SK-N-SH (cell line): ENCODE measurements at places on chromosomes 4 and X.
A peak's percentile ranks its signal among the peaks of the same experiment; 100 is the strongest.

DNA sequence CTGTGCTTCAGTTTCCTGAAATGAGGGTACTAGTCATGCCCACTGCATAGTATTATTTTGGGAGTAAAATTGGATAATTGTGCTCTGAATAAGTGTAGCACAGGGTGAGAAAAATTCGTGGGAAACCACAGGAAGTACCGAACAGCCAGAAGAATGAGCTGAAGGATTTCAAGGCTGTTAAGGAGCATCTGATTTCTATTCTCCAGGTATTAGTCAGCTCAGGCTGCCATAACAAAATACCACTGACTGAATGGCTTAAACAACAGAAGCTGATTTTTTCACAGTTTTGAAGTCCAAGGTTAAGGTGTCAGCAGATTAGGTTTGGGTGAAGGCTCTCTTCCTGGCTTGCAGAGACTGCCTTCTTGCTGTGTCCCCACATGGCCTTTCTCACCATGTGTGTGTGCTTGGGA, 41.9 kb downstream of the WWC2 start:
- no peak for DNase-seq

GRCh38 chr4:8778760-8779159, 92.9 kb downstream of the HMX1 start:
- no peak for DNase-seq

DNA sequence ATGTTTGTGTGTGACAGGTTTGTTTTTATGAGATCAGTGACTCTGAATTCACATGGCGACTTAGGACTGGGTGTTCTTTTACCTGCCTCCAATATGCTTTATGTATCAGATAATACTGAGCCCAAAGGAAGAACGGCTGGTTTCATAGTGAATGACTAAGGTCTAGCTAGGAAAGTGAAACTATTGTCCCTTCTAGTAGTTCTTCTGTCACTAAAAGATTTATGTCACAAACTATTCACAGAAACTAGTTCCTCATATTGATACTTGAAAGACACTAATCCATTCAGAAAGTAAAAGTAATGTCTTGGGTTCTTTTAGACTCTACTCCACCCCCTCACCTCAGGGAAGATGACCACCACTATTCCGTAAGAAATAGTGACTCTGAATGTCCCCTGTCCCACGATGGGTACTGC, 81.7 kb downstream of the EGF start:
- no peak for DNase-seq

GRCh38 chrX:103464774-103465117, 54.5 kb downstream of the RAB40A start:
- DNase-seq = peak; percentile 38

DNA sequence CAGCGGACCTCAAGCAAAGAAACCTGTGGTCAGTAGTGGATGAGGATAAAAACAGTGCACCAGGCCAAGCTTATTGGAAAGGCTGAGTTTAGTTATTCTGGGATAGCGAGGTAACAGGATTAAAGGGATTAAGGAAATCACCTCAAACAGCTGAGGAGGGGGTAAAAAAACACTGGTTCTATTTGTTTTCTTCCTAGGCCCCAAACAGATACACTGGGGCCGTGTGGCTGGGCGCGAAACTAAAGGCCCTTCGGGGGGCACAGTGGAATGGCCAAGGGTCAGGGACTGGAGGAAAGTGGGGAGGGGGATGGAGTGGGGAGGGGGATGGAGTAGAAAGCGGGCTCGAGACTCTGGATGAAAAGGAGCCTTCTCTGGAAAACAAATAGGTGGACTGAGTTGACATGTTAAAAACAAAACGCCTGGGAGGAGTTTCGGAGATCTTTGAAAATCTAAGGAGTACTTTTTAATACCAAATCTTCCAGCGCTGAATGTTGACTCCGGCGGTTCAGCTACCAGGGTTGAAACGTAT, 2.9 kb downstream of the SOX3 start:
- DNase-seq = no peak

- DNase-seq = peak; percentile 77
Measured at GRCh38 chr4:173505924-173506518, 24.0 kb downstream of the HAND2 start.

- no peak for DNase-seq
Measured at GRCh38 chr4:102036619-102037376, 246.3 kb downstream of the BANK1 start.

DNA sequence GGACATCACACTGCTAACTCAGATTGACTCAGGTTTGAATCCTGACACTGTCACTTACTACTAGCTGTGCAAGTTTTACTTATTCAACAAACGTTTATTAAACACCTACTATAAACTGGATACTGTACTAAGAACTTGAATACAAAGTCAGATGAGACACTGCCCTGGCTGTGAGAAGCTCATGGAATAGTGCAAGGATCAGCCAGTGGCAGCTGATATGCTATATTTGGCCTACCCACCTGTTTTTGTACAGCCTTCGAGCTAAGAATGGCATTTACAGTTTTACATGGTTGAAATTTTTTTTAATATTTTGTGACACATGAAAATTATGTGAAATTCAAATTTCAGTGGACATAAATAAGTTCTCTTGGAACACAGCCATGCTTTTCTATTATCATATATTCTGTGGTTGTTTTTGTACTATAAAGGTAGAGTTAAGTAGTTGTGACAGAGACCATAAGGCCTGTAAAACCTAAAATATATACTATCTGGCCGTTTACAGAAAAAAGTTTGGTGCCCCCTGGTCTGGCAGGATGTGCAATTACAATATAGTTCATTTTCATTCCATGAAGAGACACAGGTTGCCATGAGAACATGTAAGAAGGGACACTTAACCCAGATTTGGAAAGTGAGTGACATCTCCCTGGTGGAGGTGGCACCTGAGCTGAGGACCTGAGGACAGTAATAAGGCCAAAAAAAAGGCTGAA, 3.4 kb upstream of the SEC24D start:
- no peak for DNase-seq

- DNase-seq = no peak
Measured at GRCh38 chrX:100663642-100664041, 19.6 kb downstream of the SRPX2 start.

DNA sequence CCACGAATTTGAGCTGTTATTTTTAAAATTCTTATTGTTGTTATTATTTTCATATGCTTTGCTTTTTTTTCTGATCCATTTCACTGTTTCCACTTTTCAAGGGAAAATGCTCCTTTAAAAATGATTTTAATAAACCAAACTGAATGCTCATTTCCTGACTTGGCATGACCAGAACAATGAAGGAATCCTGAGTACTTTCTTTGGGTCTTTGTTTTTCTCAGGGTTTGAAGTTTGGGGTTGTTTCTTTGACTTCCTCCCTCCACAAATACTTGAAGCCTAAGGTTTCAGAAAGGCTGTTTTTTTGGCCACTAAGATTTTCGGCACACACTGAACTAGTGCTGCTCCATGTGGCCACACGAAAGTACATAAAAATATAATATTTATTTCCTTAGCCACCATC, 171.0 kb downstream of the NR3C2 start:
- no peak for DNase-seq

- DNase-seq = no peak
Measured at GRCh38 chr4:131348263-131348662, 1800.8 kb upstream of the PCDH10 start.

DNA sequence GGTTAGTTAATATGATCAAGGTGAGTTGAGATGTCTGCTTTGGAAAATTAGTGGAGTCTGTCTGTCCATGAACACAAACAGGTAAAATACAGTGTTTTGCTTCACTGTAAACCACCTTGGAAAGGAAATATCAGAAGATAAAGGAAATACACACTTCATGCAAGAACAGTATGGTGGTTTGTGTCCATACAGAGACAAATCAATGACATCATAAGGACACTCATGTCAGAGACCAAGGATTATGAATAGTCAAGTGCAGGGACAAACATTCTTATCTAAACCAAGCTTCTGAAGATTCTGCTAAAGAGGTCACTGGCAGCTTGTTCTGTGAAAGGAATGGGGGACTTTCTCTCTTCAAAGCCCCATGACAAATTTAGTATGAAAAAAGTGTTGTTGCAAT, 322.9 kb upstream of the F9 start:
- DNase-seq = no peak

DNA sequence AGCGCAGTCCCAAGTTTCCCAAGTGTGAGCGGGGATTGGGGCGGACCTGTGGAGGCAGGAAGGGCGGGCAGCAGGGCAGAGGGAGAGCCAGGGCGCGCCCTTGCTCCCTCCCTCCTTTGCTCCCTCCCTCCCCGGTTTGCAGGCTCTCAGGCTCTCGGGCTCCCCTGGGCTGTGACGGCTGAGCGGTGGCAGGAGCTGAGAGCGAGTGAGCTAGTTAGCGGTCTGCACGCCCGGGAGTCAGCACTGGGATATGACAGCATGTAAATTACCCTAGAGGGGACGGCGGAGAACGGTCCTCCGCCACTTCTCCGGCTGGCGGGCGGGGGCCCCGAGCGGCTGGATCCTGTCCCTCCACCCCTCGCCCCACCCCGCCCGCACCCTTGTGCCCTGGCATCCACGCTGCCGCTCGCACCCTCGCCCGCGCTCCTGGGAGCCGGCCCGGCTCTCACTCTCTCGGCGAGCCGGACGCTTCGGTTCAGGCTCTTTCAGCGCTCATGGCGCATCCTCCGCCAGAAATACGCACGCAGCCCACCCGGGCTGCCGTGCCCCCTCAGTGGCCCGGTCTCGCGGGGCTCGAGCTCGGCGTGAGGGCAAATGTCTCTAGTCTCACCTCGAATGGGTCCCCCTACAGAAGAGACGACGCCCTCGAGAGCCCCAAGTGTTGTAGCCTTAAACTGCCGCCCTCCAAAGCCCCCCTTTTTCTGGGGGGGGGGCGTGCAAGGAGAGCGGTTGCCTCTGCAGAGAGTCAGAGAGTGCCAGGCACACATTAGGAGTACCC, at the start of gene TSC22D3:
Gene TSC22D3, minus strand, starts transcription at position 54 of the 778 bp plus-strand sequence. CDS start 368 bp downstream, outside the sequence.
- DNase-seq = peak; percentile 73

GRCh38 chr4:26490111-26490959, at the start of gene CCKAR:
Gene CCKAR (minus strand): TSS chr4:26490484. CDS start chr4:26490267, 217 bp downstream.
- DNase-seq = peak; percentile 56

GRCh38 chrX:107549504-107549903, 78.8 kb upstream of the PRPS1 start:
- DNase-seq = no peak

GRCh38 chr4:65018313-65018712, 609.1 kb upstream of the TECRL start:
- DNase-seq = no peak

DNA sequence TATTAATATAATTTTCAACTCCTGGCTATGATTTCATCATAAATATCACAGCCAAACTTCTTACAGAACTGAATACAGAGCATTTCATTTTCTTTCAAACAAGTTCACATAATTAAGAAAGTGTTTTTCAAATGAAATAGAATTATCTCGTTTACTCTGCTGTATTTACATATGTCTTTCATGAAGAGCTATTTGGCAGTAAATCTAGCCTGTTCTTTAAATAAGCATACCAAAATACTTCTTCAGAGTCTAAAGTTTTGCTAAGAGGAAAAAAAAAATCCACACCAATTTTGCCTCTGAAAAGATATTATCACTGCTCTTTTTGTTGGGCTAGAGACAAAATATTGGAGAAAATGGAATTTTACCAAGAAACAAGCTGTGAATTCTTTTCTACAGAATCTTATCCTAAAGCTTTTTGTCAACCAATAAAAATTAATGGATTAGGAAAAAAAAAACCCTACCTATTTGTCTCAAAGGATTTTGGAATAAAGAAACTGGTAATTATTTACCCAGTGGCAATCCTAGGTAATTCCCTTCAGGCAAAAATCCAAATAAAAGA, 287.9 kb upstream of the NR3C2 start:
- no peak for DNase-seq

DNA sequence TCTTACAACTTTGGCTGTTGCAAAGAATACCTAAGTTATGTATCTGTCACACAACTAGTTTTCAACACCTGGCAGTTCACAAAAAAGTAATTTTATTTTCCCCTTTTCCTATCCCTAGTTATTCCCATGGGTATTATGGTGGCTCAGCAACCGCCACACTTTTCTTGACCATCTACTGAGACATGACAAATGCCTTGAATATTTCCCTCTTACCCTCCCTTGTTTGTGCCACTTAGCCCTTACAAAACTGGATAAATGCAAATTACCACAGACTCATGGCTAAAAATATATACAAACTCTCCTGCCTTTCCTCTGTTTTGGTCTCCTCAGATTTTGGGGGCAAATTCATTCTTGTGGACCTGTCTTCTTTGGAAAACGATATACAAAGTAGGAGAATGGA, 72.1 kb downstream of the AMOT start:
- DNase-seq = no peak

DNA sequence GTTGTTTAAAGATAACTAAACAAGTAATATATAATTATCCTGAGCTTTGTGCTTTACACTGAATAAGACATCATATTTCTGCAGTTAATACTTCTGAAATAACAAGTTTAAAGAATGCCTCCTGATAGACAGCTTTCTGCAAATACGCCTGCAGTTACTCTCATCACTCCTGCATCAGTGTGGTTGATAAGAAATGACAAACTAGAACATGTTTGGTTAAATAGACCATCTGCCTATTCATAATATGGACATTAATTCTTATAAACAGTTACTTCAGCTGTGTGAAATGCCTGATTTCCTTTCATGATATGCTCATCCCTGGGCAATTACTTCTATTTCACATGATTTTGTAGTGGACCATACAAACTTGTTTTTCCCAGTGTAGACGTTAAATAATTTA, 7.0 kb upstream of the TENM3 start:
- DNase-seq = no peak

- no peak for DNase-seq
Measured at GRCh38 chr4:107247738-107248137, 211.6 kb upstream of the DKK2 start.

DNA sequence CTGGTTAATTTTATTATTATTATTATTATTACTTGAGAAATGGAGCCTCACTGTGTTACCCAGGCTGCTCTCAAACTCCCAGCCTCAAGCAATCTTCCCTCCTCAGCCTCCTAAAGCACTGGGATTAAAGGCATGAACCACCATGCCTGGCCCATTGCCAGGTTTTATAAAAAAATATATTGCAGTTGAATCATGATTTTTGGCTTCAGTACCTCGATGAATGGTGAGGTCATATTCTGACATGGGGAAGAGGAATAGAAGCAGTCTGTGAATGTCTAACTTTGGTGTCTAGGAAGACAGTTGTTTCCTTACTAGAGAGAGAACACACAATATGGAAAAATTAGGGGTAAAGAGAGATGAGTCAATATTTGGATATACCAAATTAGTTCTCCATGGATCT, 32.0 kb downstream of the CCSER1 start:
- no peak for DNase-seq

DNA sequence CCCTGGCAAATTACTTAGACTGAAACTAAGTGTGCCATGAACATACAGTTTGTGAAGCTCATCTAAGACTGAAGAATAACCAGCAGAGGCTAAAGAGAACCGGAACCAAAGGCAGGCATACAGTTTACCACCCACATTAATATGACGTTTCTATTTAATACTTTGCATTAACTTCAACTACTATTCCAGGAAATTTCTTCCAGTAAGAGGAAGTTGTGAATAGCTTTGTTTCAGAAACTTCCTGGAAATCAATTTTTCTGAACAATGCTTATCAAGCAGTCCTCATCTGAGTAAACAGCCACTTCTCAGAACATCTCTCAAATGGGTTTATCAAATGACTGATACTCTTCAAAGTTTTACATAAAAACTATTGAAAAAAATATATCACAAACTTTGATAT, 252.7 kb downstream of the OPHN1 start:
- DNase-seq = no peak

GRCh38 chrX:39772057-39772832, 325.5 kb downstream of the BCOR start:
- no peak for DNase-seq

GRCh38 chrX:135112096-135112729, 8.1 kb downstream of the ETDB start:
- peak; percentile 33 for DNase-seq

GRCh38 chr4:168781341-168781740, 228.7 kb downstream of the CBR4 start:
- DNase-seq = no peak

GRCh38 chr4:21915761-21916160, 32.8 kb downstream of the KCNIP4 start:
- DNase-seq = no peak
